ENCODE measurements at places on chromosomes 3 and 15.

GRCh38 chr15:58556028-58556361, 124.2 kb downstream of the LIPC start:
- no peak for DNase-seq

- DNase-seq: no peak
These were observed 76.5 kb downstream of the CD200R1L start for GRCh38 chr3:112770032-112770626.

DNA sequence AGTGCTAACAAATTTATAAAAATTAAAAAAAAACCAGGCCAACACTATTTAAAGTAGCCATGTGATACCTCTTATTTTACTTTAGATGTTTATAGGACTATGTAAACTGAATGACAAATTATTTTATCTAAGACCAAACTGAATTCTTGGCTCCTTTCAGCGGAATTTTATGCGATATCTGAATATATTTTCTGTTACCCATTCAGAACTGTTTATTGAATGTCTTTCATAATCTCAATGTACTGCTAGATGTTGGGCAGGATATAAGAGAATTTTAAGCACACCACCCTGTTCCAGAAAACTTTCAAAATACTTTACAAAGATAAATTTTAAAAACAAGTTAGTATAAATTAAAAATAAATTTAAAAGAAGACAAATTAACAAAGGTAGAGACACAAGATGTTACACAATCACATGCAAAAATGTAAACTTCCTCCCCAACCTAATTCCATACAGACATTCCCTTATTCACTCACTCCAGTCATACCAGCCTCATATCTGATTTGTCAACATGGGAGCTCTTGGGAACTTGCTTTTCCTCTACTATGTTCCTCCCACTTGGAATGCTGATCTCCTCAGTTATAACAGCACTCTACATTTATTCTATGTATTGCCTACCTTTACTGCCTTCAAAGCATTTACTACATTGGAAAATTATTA, 154.6 kb upstream of the MBNL1 start:
- DNase-seq: no peak

DNA sequence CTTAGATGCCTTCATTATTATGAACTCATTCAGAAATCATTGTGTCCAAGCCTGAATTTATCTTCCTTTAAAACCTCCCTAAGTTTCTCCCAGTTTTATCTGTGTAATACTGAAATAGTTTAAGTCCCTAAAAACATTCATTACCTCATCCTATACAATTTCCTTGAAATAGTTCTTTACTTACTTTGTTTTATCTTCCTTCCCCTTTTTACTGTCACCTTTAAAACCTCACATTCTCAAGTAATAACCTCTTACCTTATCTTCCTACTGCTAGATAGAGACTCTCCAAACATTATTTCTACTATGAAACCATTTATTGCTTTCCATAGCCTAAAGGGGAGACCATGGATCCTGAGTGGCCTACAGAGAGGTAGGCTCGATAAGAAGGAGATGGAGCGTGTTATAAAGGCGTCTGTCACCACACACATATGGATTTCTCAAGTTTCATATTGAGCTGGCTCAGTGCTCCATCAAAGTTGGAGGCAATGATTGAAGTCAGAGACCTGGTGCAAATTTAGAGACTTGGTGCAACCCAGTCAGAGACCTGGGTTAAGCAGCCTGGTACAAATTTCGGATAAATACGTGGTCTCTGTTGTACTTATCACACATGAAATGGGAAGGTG, 140.4 kb downstream of the NFKBIZ start:
- DNase-seq: no peak

- DNase-seq: no peak
These were observed 121.9 kb upstream of the EPHA3 start for GRCh38 chr3:88985491-88985890.

DNA sequence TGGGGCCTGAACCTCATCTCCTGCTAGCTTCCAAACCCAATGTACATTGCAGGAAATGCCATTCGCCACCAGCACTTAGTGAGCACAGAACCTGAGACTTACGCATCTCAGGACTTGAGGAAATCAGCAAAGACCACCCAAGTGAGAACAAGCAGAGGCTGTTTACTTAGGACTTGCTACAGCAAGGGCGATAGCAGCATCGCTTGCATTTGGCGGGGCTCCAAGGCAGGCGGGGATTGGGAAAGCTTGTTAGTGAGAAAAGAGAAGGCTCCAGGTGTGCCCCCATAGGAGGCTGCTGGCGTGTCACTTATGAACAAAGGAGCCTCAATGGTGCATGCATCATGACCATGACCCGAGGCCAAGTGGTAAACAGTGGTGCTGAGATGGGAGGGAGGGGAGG, 19.7 kb downstream of the SLC6A20 start:
- no peak for DNase-seq

GRCh38 chr15:73907035-73907408, 19.2 kb upstream of the LOXL1 start:
- no peak for DNase-seq

- DNase-seq: no peak
These were observed 91.5 kb downstream of the ITPR1 start for GRCh38 chr3:4584456-4585249.

- no peak for DNase-seq
These were observed 7.2 kb downstream of the CCDC80 start for GRCh38 chr3:112633757-112634156.

GRCh38 chr15:87614704-87615103, 641.8 kb downstream of the NTRK3 start:
- no peak for DNase-seq

- no peak for DNase-seq
These were observed 189.7 kb downstream of the CDIN1 start for GRCh38 chr15:36769098-36769497.

GRCh38 chr3:15634671-15635070, 33.1 kb downstream of the BTD start:
- no peak for DNase-seq

- no peak for DNase-seq
These were observed 105.9 kb upstream of the AKAP13 start for GRCh38 chr15:85274315-85275050.

GRCh38 chr3:54659347-54659746, 268.5 kb downstream of the LRTM1 start:
- no peak for DNase-seq

GRCh38 chr3:183837390-183837789, 12.0 kb upstream of the MAP6D1 start:
- no peak for DNase-seq

DNA sequence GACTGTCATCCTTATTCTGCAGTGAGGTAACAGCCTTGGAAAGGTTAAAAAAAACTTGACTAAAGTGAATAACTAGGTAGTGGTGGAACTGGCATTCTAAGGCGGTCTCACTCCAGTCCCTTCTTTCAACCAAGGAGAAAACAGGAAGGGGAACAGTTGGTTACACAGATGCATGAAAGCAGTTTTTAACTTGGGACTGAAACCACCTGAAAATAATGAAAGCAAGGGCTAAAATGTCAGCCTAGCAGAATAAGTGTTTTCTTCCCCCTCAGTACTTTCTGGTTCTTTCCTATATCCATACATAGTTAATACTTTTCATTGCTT, 748 bp upstream of the AVEN start:
- no peak for DNase-seq

- no peak for DNase-seq
These were observed 65.0 kb downstream of the PDZRN3 start for GRCh38 chr3:73559749-73560148.

DNA sequence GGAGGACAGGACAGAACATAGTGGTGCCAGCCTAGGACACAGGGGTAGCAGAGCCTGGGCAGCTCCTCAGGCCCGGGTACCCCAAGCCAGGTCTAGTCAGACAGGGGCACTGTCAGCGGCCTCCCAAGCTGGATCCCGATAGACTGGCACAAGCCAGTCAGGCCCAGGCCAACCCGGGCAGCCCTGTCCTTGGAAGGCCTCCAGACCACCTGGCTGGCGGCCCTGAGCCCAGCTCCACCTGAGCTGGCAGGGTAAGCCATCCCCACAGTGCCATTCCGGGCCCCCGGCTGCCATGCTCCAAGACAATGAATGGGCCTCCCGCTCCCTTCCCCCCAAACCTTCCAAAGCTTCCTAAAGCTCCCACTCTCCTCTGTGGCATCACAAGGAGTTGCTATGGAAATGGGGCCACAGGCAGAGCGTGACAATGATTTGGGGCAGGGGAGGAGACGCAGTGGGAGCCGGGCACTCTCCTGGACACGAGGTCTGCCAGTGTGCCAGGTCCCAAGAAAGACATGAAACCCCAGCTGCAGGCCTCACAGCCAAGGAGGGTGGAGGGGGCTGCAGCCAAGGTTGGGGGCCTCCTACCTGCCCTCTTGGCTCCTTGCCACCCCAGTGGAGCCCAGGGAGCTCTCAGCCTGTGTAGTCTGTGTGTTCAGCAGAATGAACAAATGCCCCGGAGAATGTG, 165.6 kb upstream of the LINGO1 start:
- no peak for DNase-seq

GRCh38 chr3:94961423-94962100, 898.7 kb downstream of the NSUN3 start:
- no peak for DNase-seq

GRCh38 chr3:186669378-186670084, 3.7 kb downstream of the HRG start:
- DNase-seq: no peak

DNA sequence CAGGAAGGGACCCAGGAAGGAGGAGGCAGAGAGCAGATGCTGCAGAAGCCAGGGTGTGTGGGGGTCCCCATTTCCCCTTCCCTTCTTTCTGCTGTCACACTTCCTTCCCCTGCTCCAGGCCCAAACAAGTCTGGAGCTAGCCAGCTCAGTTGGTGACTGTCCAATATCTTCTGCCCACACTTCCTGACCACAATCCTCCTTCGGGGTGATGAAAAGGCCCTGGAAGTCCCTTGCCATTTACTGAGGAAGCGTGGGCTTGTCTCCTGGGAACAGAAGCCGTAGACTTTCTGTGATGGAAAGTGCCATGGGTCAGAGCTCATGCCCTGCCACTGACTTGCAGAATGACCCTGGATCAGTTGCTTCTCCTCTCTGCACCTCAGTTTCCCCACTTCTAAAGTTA, 39.0 kb downstream of the ANAPC13 start:
- no peak for DNase-seq

GRCh38 chr3:187662848-187663409, 7.3 kb downstream of the SST start:
- DNase-seq: no peak

DNA sequence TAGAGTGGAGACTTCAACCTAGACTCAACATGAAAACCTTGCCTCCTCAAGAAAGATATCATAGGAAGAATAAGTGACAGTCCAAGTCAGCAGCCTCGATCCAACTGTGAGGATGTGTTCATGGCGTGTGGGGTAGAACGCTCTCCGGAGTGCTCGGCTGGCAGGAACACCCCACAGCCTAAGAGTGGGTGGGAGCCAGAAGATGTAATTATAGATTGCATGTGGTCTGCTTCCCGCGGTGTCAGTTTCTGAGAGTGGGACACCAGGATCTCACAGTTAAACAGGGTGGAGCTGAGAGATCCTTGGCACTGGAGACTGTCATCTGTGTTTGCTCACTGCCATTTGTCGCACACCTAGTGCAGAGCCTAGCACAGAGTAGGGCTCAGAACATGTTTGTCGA, 158.0 kb downstream of the CTNNB1 start:
- no peak for DNase-seq

GRCh38 chr3:55721716-55722484, 234.8 kb upstream of the WNT5A start:
- DNase-seq: peak; percentile 19

- no peak for DNase-seq
These were observed 221.3 kb upstream of the GAP43 start for GRCh38 chr3:115401851-115402501.

DNA sequence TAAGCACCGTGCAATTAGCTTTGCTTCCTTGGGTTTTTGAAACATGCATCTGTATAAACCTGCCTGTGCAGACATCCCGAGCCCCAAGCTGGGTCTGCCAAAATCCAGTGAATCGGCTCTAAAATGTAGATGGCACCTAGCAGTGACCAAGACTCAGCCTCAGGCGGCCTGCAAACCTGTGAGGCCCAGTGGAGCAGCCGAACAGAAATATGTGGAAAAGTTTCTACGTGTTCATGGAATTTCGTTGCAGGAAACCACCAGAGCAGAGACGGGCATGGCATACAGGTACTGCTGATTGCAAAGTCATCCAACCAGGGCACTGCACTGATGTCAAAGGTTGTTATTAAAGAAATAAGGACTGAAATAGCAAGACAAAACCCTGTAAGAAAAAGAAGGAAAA, 22.8 kb downstream of the KCNAB1 start:
- no peak for DNase-seq

GRCh38 chr3:55305696-55306485, 181.2 kb downstream of the WNT5A start:
- no peak for DNase-seq

DNA sequence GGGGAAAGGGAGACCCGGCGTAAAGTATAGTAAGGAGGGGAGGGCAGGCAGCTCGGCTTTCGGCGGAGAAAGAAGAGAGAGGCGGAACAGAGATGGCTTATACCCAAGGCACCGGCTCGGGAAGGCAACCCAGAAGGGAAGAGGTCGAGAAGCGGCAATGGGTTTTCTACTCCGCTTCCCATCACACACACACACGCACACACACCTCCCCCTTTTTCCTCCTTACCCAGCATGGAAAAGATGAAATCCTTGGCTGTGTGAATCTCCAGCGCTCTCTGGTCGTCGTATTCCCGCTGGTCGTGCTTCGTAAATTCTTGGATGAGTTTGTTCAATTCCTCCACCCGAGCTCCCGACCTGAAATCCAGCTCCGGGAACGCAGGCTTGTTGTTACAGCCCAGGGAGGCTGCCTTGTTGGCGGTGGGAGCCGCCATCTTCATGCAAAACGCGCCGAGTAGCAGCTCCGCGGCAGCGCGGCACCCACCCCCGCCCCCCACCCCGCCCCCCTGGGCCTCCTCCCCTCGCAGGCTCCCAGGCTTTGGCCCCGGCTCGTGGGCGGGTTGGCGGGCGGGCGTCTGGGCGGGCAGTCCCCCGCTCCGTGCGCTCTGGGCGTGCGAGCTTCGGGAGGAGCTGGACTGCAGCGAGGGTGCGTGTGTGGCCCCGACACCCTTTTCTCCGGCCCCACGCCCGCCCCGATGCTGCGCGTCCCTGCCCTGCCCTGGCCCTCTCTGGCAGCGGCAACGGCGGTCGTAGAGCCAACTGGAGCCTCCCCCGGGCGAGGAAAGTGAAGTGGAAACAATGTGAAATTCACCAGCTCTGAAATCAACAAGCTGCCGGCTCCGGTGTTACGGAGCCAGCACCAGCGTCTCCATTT, at the start of gene MB21D2:
TSS of gene MB21D2 (minus strand) at position 453 of the 871 bp plus-strand sequence. CDS start at position 437, 16 bp downstream.
- DNase-seq: peak; percentile 75

DNA sequence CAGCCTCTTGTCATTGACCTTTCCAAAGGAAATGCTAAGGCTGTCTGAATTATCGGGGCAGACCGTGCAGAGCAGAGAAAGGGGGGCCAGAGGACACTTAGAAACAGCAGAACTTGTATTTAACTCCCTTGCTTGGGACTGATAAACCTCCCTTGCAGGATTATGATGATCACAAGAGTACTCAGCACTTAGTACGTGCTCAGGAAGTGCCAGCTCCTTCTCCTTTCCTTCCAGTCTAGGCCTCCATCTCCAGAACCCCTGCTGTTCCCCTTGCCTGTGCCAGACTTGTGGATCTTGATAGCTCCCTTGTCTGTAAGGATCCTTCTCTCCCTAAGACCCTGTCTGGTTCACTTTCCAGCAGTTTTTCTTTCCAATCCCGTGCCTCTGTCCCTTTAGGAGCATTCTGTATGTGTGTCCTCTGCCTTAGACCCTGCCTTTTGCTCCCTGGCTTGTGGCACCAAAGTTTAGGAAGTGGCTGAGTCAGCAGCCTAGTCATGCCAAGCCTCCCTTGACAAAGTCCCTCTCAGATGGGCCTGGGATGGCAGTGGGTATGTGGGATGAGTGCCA, 747 bp downstream of the SORD start:
- DNase-seq: peak; percentile 10

- DNase-seq: peak; percentile 87
These were observed 59.3 kb downstream of the CYP11A1 start for GRCh38 chr15:74307827-74308811.

All from HTR-8/SVneo (cell line).